ENCODE measurements at places on chromosomes 13 and 19.

GRCh38 chr19:3361384-3362216 lies 4.8 kb upstream of the NFIC start:
- no peak for DNase-seq

- DNase-seq, result no peak
Observed at GRCh38 chr13:109605846-109606245, 180.5 kb downstream of the IRS2 start.

DNA sequence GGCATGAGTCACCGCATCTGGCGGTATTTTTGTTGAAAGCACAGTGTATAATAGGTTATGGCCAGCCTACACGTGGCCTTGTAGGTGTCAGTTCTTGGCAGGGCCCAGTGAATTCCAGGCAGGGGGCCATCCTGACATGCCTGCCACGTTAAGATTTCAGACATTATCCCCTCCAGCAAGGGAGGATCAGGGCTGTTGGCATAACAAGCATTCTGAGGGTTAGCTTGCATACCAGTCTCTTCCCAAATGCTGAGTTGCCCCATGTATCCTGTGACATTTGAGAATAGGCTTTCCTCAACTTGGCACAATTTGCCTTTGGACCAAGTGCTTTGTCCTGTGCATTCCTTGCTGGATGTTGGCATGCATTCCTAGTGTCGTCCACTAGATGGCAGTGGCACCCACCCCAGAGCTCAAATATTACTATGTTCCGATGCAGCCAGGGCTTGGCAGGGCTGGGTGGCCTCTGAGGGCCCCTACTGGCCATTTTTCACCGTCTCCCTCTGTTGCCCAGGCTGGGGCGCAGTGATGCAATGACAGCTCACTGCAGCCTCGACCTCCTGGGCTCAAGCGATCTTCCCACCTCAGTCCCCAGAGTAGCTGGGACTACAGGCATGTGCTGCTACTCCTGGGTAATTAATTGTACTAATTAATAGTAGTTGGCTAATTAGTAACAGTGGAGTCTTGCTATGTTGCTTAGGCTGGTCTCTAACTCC lies 31.2 kb downstream of the NLRP12 start:
- peak; percentile 91 for DNase-seq

- DNase-seq, result no peak
Observed at GRCh38 chr19:5665781-5666513, 14.4 kb downstream of the MICOS13 start.

GRCh38 chr19:1104311-1105007 lies 665 bp downstream of the GPX4 start:
- DNase-seq, result peak; percentile 64

GRCh38 chr13:64591971-64592370 lies 2638.2 kb downstream of the PCDH9 start:
- DNase-seq, result no peak

Data from endothelial cell (in vitro differentiated cells).